ENCODE measurements at places on chromosomes 12 and 14. TPM values are rescaled to one million over a fixed set of nuclear protein-coding genes. Genes with fewer than 3 reads are reported as not detected.

Gene NTF3
- not detected for total RNA-seq

Gene ENDOU
- not detected for total RNA-seq

Gene COCH
- 4.0 TPM for total RNA-seq

Gene SLC7A8
- 18.2 TPM for total RNA-seq

Gene PTHLH
- total RNA-seq: not detected
